ENCODE measurements at places on chromosomes 4 and X. TPM values are rescaled to one million over a fixed set of nuclear protein-coding genes. Genes with fewer than 3 reads are reported as not detected.

The MID1 gene
- total RNA-seq = 16.2 TPM

DNA sequence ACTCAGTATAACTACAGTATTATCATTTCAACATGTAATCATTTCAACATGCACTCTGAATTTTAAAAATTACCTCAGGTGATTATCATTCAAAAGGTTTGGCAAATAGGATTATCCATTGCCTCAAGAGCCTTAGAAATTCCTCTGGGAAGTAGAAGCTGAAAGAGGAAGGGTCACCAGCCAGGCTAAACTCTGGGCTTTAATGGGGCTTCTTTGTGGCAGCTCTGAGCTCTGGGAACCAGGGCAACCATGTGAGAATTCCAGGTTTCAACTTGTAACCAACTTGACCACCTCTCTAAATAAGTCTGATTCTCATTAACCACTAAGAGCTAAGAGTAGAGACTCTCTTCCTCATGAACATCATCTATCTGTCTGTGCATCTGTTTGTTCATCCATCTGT lies 117.2 kb upstream of the MED14 start:
- DNase-seq = no peak

DNA sequence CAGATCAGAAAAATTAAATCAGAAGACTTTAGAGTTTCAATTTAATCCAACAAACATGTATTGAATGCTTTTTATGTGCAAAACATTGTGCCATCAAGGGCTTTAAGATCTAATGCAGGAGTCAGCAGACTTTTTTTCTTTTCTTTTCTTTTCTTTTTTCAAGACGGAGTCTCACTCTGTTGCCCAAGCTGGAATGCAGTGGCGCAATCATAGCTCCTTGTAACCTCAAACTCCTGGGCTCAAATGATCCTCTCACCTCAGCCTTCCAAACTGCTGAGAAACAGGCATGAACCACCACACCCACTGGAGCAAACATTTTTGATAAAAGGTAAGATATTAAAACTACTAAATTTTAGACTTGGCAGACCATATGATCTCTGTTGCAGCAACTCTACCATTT lies 24.6 kb upstream of the LRBA start:
- DNase-seq = no peak

The PLAC8 gene
- not detected for total RNA-seq

The TMEM31 gene
- total RNA-seq = not detected

Measured in vagina (tissue), 2 donors.